Left lung (tissue), 14 donors: ENCODE measurements at places on chromosomes 12 and 14.

- peak; percentile 41 for DNase-seq
Observed at GRCh38 chr12:93127107-93127560, 198.0 kb upstream of the EEA1 start.

GRCh38 chr12:119621878-119622277, 28.3 kb downstream of the TMEM233 start:
- DNase-seq: no peak

DNA sequence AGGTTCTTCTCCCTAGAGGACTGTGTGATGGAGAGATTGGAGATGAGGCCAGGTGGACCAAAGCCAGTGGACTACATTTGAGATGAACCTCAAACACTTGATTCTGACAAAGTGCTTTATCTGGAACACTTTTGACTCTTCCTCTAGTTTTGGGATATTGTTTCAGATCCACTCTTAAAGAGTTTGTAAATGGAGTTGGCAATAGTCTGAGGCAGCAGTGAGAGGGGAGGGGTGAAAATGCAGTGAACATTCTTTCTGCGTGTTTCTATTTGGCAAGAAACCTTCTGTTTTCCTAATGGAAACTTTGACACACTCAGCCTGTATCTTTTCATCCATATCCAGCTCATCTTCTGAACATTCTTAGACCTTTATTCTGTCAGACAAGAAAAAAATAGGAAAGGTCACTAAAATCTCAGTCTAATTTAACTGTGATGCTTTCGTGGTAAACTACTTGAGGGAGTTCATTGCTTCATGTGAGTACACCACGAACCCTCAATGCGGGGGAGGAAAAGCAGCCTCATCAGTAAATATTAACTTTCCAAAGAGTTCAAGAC, 57.4 kb upstream of the KCNJ8 start:
- DNase-seq: no peak

GRCh38 chr12:12171991-12172511, 94.8 kb downstream of the LRP6 start:
- DNase-seq: no peak

GRCh38 chr14:85662096-85662495, 132.2 kb downstream of the FLRT2 start:
- DNase-seq: no peak

DNA sequence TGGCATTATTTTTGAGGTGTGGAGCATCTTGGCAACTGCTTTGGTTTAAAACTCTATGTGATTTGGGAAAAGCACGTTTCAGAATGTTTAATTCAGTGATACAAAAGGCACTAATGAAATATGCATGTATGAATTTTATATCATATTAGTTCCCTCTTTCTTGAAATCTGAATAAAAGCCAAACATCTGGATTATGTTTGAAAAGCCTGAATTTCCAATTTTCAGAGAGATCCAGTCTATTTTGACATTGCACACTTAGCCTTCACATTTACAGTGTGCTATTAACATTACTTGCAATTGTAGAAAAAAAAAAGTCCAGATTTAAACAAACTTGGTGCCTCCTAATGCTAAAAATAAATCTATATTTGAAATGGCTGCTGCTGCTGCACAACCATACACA, 219.1 kb upstream of the NPAS3 start:
- no peak for DNase-seq

DNA sequence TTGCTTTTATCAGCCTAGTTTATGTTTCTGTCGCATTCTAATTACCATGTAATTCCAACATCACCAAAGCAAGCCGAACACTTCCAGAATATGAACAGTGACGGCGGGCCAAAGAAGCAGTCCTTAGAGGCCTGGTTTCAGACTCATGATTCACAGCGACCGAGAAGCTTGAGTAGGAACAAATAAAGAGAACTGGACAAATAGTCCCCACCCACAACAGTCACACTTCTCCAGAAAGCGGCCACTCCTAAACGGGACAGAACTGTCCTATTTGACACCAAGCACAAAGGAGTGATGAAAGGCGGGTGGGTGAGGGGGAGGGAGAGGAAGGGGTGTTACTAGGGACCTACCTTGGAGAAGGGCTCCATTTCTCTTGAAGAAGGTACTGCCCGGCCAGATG, 136.4 kb downstream of the FOXN3 start:
- DNase-seq: no peak

DNA sequence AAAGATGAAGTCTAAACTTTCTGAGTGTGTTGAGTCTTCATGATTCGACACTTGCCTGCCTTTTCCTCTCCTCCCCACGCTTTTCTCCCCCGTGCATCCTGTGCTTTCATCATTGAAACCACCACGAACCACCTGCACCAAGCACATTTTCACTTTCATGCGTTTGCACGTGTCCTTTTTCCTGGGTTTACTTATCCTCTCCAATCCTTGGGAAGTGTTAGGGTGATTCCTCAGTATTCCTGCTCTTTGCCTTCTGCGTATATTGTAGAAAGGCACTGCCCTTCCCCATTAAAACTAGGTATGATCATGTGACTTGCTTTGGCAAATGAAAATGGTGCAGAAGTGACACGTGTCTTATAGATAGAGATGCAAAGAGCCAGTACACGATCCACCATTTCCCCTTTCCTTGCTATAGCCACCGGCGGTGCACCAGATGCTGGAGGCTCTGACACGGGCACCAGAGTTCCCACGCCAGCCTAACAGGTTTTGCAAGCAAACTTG, 106.6 kb downstream of the BRMS1L start:
- DNase-seq: no peak

GRCh38 chr14:62722406-62722805, 322.9 kb downstream of the KCNH5 start:
- DNase-seq: no peak

GRCh38 chr14:46215801-46216200, 435.8 kb downstream of the RPL10L start:
- DNase-seq: no peak

DNA sequence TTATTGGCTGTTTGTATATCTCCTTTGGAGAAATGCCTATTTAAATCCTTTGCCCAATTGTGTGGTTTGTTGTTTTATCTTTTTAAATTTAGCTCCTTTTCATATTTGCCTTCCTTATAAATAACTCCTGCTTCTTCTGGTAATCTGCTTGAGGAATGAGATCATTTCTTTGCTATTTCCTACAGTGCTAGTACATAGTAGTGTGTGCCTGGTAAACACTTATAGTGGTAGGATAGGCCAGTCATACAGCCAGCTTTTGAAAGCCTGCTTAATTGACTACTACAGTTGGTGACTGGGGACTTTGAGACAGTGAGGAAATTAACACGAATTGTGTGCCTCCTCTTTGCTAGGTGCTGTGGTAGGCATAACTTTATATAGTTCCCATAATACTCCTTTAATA, 68.7 kb downstream of the BORCS5 start:
- no peak for DNase-seq

DNA sequence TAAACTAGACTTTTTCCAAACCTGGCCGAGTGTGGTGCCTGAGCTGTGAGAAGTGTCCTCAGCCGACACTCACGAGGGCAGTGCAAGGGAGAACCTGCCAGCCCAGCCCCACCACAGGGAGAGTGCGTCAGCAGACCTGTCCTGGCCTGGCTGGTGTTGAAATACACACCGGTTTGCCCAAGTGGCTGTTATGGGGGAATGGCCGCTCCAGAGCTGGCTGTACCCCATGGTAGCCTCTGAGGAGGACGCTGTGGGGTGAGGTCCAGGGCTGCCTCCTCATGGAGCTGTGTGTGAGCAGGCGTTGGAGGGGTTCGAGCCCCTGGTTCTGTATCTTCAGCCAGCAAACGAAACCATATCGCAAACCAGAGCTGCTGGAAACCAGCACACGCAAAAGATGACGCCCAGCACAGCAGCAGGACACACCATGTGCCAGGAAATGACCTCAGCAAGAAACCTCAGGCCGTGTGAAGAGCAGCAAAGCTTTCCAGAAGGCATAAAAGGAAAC, 9.4 kb downstream of the ANKRD9 start:
- DNase-seq: no peak

GRCh38 chr12:7832059-7832696, 40.5 kb downstream of the SLC2A14 start:
- DNase-seq: no peak

DNA sequence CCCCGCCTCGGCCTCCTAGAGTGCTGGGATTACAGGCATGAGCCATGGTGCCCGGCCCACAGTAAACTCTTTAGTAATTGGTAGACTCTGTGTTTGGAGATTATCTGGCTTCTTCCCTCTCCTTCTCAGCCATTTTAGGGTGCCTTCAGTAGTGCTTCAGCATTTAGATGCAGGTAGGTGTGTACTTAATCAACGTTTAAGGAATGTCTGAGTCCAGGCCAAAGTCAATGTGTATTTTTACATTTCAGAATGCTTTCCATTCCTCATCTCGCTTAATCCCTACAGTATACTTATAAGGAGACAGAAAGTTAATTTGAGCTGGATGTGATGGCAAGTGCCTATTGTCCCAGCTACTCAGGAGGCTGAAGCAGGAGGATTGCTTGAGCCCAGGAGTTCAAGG, 20.5 kb upstream of the MGP start:
- DNase-seq: no peak

DNA sequence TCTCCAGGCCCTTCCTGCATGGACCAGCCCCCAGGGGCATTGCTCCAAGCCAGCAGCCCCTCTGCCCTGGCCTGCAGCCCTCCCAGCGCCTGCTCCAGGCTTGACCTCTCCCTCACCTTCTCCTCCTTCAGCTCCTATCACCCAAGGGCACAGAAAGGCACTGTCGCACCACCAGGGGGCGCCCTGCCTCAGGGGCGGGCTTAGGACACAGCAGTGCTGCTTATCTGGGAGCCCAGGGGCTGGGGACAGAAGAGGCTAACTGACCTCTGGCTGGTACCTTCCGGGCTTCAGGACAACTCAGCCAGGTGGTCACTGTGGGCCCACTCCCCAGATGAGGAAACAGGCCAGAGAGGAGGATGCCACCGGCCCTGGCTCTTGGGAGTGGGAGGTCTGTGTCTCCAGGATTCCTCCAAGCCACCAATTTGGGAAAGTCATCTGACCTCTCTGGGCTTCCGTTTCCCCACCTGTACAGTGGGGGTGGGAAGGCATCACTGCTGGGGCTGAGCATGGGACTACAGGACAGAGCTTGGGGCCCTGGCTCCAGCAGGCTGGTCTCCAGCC, 25.3 kb upstream of the GPR132 start:
- DNase-seq: no peak

DNA sequence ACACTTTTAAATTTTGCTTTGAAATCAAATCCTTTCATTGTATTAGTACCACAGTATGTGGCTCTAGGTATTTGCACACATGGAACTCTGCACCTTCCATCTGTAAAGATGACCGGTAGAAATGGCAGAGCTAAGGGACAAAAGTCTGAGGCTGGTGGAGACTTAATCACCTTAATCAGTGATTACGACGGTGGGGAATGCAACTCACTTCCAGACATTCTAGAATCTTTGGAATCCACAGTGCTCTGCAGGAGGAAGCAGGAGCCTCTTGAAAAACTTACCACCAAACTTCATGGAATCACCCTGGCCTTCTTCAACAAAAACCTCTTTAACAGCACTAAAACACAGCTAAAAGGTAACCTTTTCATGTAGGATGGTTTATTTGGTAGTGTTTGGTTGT, 3.9 kb upstream of the DACT1 start:
- no peak for DNase-seq

DNA sequence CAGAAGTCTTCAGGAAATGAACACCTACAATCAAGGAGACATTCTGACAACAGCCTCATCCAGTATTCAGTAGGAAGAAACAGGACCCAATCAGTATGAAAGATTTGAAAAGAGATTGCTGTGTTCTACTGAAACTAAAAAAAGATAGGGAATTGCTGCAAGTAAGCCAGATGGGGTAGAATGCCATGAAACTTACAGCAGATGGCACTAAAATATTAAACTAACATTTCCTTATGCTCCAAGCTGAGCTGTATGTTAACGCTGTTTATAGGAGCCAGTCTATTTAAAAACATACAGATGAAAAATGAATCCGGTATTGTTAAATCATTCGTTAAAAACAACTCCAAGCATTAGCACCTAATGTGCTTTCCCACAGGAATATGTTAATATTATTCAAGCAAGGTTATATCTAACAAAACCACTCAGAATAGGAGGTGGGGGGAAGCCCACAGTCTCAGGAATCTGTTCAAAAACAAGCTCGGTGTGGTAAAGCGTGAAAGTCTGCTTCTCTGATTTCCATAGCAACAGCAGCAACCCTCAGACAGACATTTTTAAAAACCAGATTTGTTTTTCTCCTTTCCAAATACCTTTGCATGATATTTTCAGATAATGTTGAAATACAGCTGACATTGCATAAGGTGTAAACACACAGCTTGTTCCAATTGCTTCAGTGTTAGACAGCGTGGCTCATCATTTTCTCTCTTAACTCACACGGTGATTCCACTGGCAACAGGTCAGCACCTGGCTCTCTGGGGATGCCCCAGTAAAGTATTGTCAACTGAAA, 131.4 kb upstream of the CCDC175 start:
- DNase-seq: no peak

DNA sequence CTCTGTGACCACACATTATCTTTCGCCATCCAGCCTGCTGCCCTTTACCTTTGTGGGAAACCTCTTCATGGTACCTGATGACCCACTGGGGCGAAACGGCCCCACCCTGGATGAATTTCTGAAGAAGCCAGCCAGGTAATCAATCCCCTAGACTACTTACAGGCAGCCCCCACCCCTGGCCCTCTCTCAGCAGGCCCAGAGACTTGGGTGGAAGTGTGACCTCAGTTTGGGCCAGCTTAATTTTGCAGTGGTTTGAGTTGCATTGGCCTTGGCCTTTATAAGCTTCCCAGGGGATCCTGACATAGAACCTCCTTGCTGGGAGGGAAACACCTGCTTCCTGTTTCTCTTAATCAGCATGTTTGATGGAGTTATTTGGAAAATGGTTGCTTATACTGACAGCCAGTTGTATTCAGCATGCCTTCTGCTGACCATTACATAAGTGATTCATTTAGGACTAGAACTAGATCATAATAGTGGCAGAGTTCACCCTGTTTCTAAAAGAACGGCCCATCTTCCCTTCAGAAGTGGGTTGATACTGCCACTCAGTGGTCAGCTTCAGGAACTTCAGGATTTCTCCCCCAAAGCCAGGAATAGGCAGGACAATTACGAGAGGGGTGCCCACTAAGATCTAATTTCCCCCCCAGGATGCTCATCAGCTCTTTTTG, 6.1 kb downstream of the SDR39U1 start:
- DNase-seq: peak; percentile 60

DNA sequence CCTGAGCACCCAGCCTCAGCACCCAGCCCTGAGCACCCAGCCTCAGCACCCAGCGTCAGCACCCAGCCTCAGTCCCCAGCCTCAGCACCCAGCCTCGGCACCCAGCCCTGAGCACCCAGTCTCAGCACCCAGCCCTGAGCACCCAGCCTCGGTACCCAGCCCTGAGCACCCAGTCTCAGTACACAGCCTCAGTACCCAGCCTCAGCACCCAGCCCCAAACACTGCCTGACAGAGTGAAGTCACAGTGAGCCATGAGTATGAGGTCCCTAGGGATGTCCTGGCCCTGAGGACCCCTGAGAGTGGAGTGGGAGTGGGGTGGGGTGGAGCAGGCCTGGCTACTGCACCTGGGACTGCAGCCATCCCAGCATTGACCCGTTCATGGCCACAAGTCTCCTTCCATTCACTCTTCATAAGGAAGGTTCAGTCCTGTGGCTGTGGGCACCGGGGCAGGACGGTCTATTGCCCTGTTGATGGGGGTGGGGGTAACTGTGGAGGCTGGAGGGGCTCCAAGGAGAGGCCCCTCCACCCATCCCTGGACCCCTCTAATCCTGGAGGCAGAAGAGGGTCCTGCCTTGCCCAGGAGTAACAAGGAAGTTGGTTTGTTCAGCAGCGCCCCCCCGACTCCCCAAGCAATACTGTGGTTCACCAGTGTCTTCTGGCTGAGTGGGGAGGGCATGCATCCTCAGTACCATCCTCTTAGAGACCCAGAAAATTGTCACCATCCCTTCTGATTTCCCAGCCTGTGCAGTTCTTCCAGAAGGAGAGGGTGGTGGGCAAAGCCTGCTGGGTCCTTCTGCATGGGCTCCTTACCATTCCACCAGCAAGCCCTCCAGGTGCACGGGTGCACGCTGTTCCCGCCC, 140.5 kb downstream of the ADGRD1 start:
- DNase-seq: no peak
